ENCODE measurements at places on chromosomes 6 and 20.

DNA sequence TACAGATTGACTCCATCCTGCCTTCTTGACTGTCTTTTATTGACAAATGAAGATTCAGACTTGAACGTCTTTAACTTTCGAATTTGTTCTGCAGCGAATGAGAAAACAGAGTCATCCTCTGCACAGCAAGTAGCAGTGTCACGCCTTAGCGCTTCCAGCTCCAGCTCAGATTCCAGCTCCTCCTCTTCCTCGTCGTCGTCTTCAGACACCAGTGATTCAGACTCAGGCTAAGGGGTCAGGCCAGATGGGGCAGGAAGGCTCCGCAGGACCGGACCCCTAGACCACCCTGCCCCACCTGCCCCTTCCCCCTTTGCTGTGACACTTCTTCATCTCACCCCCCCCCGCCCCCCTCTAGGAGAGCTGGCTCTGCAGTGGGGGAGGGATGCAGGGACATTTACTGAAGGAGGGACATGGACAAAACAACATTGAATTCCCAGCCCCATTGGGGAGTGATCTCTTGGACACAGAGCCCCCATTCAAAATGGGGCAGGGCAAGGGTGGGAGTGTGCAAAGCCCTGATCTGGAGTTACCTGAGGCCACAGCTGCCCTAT, 12.2 kb downstream of the BRD2 start:
- no peaks in the 10 kb centered on the region for H3K27me3 ChIP-seq
- no peak overlapping the region for H3K27ac ChIP-seq
- H3K36me3 ChIP-seq, result peaks cover 61% of the 10 kb centered on the region
- H3K4me1 ChIP-seq, result peaks cover 12% of the 10 kb centered on the region

DNA sequence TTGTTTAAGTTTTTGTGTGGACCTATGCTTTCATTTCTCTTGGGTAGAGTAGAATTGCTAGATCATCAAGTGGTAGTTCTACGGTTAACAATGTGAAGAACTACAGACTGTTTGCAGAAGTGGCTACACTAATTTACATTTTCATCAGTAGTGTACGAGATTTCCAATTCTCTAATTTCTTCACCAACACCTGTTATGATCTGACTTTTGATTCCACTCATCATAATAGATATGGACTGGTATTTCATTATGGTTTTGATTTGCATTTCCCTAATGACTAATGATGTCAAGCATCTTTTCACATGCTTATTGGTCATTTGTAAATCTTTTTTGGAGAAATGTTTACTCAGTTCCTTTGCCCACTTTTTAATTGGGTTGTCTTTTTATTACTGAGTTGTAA, 244.4 kb downstream of the GMDS start:
- H3K27ac ChIP-seq, result no peak overlapping the region
- no peaks in the 10 kb centered on the region for H3K4me1 ChIP-seq
- no peaks in the 10 kb centered on the region for H3K36me3 ChIP-seq
- no peak for DNase-seq

DNA sequence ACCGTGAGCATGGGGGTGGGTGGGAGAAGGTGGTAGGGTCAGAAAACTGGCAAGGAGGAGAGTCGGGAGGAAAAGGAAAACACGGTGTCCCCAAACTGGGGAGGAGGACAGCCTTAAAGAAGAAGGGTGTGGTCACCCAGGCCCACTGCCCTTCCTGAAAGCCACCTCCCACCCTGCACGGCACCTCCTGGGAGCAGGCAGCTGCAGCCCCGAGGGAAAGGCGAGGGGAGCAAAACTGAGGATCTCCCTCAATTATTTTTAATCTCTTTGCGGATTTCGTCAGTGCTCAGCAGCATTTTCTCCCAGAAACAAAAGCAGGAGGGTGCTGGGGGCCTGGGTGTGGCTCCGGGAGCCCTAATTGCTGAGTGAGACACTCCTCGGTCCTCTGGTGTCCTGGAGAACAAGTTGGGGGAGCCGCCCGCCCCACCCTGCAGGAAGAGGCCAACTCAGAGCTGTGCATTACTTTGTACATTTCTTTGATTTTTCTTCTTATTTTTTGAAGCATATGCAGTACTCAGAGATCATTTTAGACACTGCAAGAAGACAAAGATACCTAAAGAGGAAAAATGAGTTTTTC, 56.4 kb downstream of the RIOK1 start:
- DNase-seq, result no peak
- no peaks in the 10 kb centered on the region for H3K27me3 ChIP-seq
- H3K27ac ChIP-seq, result no peak overlapping the region

- no peak overlapping the region for H3K27ac ChIP-seq
- DNase-seq, result no peak
- no peaks in the 10 kb centered on the region for H3K27me3 ChIP-seq
- no peaks in the 10 kb centered on the region for H3K36me3 ChIP-seq
Observed at GRCh38 chr20:46979603-46980241, 85.1 kb downstream of the EYA2 start.

- no peaks in the 10 kb centered on the region for H3K4me1 ChIP-seq
- DNase-seq, result no peak
- H3K4me3 ChIP-seq, result no peak overlapping the region
- H3K27me3 ChIP-seq, result peaks cover 8% of the 10 kb centered on the region
Observed at GRCh38 chr20:58131151-58131550, 97.3 kb downstream of the ANKRD60 start.

All from effector memory CD4-positive, alpha-beta T cell (primary cell).